Fibroblast of mammary gland (primary cell): ENCODE measurements at places on chromosomes 5 and 9.

DNA sequence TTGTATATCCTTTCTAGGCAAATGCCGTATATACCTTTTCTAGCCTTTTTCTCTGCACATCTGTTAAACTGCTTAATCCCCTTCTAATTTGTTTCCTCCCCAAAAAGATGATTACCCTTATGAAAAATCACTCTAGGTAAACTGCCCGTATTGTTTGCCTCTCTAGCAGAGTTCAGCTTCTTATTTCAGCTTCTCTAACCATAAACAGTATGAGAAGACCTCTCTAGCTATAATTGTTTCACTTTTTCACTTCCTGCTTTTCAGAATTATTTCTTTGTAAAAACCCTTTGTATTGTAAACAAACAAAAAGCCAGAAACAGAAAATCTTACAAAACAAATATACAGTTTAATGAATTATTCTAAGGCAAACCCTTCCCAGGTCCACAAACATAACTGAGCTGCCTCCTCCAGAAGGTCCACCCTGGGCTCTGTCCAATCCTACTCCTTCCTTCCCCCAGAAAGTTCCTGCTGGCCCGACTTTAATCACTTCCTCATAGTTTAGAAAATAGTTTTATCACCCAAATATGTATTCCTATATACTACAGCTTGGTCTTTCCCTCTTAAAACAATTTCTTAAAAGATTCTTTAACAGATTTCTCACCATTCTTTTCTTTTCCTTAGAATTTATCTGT, 158.1 kb downstream of the FGF1 start:
- no peak for DNase-seq

DNA sequence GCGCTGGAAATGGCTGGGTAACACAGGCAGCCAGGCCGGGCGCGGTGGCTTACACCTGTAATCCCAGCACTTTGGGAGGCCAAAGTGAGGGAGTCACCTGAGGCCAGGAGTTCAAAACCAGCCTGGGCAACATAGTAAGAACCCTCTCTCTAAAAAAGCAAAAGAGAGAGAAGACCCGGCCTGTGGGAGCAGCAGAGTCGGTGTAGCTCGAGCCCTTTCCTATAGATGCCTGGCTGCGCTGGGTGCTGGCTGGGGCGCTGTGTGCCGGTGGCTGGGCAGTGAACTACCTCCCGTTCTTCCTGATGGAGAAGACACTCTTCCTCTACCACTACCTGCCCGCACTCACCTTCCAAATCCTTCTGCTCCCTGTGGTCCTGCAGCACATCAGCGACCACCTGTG, 9.2 kb downstream of the UCK1 start:
- DNase-seq = no peak

DNA sequence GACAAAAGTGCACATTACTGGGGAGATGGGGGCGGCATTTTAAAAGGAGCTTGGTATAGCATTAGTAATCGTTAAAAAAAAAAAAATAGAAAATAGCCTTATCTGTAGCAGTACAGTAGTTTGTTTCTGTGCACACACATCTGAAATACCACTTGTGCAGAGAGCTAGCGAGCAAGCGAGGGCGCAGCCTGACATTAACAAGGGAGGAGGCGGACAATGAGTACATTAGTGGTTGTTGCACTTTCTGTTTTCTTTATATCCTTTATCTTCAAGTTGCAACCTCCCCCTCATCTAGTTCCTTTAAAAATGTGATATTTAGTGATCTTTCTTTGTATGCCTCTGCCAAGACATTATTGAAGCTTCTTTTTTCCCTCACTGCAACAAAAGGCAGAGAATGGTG, 880 bp upstream of the PTPDC1 start:
- DNase-seq = no peak

- no peak for DNase-seq
These were observed 70.5 kb upstream of the LRRTM2 start for GRCh38 chr5:138945421-138946240.

GRCh38 chr5:147659166-147659929, 123.2 kb downstream of the JAKMIP2 start:
- DNase-seq = no peak

GRCh38 chr5:109412981-109413402, 3.2 kb upstream of the PJA2 start:
- no peak for DNase-seq

DNA sequence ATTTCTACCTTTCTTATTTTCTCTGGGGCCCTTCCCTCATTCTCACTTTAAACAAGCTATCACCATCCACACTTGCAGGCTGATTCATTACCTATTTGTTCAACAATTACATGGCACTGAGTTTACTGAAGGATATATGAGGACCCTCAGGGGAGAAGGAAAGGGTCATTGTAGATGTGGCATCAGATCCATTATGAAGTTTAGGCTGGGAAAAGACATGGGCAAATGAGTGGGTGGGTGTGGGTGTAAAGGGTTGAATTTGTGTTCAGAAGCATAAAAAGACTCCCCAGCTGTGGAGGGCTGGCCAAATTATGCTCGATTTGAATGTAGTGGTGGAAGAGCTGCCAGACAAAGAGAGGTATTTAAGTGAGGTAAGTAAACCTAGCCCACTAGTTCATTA, 55.9 kb upstream of the MTAP start:
- no peak for DNase-seq

- DNase-seq = no peak
These were observed 15.2 kb upstream of the CPEB4 start for GRCh38 chr5:173872957-173873305.
